ENCODE measurements at places on chromosomes 11 and 22. TPM values are rescaled to one million over a fixed set of nuclear protein-coding genes. Genes with fewer than 3 reads are reported as not detected.

OR8D1 gene
- total RNA-seq: under 0.01 TPM

TKFC gene
- 18.8 TPM for total RNA-seq

LRRC32 gene
- total RNA-seq: 57.8 TPM

FOLH1 gene
- 0.28 TPM for total RNA-seq

CASP1 gene
- 14.7 TPM for total RNA-seq

SEC14L2 gene
- 19.2 TPM for total RNA-seq

EMID1 gene
- total RNA-seq: 0.28 TPM

OR5L2 gene
- not detected for total RNA-seq

NXPE1 gene
- not detected for total RNA-seq

ADM2 gene
- 0.58 TPM for total RNA-seq

SCN2B gene
- not detected for total RNA-seq

OR8G1 gene
- not detected for total RNA-seq
